Head of caudate nucleus (tissue), 42 donors: ENCODE measurements at places on chromosomes 13 and 19.

GRCh38 chr13:72290962-72291681, 424.1 kb upstream of the DACH1 start:
- DNase-seq: no peak

- peak; percentile 54 for DNase-seq
These were observed at the start of gene ZNF729 for GRCh38 chr19:22286151-22286810. Gene ZNF729, plus strand, starts transcription at chr19:22286441. Its CDS starts 85 bp downstream, at chr19:22286526.

DNA sequence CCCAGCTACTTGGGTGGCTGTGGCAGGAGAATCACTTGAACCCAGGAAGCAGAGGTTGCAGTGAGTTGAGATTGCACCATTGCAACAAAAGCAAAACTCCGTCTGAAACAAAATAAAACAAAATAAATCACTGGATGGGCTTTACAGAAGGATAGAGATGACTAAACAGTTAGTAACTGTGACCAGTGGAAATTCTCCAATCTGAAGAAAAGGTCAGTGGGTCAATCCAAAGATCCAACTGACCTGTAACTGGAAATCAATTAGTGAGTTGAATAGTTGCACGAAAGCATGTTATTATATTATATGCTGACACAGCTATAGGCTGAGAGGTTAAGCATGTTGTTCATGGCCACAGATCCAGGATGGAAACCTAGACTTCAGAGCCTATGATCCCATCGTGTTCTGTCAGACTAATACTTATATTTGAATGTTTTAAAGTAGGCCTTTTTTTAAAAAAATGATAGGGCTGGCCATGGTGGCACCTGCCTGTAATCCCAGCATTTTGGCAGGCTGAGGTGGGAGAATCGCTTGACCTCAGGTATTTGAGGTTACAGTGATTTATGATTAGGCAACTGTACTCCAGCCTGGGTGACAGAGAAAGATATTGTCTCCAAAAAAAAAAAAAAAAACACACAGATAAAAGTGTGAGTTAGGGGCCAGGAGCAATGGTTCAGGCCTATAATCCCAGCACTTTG, 1.4 kb downstream of the ECH1 start:
- DNase-seq: no peak

DNA sequence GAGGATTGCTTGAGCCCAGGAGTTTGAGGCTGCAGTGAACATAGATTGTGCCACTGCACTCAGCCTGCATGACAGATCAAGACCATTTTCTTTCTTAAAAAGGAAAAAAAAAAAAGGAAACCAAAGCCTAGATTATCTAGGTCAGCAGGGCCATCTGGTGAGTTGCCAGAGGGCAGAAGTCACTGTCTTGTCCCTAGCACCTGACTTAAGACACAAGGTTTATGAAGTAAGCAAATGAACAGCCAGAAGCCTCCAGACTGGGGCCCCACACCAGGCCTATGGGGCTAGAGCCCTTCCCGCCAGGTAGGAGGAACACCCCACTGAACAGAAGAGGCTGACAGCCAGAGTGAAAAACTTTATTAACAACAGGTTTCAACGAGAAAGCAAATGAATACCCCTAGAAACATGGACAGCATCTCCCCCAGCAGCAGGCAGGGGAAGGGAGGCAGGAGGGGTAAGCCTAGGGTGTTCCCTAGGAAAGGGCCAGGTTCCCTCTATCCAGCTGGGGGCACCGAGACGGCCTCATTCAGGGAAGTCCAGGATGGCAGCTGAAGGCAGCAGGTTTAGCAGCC, 1.2 kb downstream of the WDR83 start:
- DNase-seq: no peak

DNA sequence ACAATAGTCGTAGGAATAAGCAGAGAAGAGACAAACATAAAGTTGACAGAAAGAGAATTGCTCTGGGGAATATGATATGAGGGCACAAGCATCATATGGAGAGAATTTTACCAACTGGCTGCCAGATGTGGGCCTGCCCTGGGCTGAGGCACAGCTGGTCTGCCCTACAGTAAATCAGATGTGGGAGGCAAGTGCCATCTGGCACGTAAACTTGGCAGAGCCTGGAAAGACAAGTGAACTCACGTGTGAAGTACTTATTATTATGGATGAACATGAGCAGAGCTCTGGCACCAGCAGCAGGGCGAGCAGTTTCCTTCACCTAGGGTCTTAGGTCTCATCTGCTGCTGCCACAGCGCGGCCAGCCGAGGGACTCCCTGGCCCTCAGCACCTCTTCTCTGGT, 20.6 kb downstream of the PCDH8 start:
- no peak for DNase-seq

DNA sequence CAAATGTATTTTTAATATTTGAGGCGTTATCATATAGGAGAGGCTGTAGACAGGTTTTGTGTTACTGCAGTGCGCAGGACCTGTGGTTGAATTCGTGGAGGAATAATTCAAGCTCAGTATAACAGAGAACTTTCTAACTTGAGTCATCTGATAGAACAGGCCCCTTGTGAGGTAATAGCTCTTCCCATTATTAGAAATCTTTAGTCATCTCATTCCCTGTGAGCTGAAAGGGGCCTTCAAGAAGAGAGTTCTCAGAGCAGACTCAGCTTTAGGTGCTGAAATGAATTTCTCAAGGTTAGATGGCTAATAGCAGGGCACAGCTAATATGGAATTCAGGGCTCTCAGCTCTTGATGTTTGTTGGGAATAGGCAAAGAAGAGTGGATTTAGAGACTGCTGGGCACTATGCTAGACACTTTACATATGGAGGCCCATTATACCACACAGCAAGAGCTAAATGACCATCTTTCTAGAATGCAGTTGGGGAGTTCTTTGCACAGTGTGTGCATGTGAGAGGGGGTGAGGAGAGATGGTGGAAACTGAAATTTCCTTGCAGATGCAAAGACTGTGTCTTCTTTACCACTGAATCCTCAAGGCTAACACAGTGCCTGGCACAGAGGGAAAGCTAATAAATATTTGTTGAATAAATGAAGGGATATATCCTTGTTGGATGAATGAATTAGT, 89.5 kb downstream of the DGKH start:
- DNase-seq: no peak

DNA sequence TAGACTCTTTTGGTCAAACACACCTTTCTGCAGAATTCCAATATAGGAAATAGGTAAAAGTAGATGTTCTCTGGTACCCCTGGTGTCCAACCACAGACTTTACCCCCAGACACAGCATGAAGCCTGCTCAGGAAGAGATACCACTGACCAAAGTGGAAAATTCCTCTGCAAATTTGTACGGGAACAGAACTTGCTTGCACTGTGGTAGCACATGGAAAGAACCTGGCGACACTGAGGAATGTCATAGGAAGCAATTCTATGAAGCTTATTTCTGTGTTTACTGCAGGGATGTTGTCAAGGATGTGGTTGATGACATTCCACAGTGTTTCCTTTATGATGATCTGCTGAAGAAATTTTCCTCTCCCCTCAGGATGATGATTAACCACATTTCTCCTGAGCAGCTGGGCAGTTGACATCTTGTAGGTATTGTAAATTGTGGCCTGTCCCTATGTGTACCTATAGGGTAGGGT, 48.9 kb upstream of the TNFSF11 start:
- DNase-seq: no peak
